ENCODE measurements at places on chromosomes 7 and 10. TPM values are rescaled to one million over a fixed set of nuclear protein-coding genes. Genes with fewer than 3 reads are reported as not detected.

The IDI2 gene
- total RNA-seq: not detected

The CYP17A1 gene
- total RNA-seq: not detected

The SPDYE5 gene
- 0.29 TPM for total RNA-seq

The ARHGAP19 gene
- 19.3 TPM for total RNA-seq

The WEE2 gene
- not detected for total RNA-seq

The NEUROG3 gene
- not detected for total RNA-seq

The OPALIN gene
- total RNA-seq: not detected

- no peak for DNase-seq
These were observed 252.7 kb upstream of the CSTF2T start for GRCh38 chr10:51952056-51952455.

- DNase-seq: no peak
These were observed 56.9 kb upstream of the TNS3 start for GRCh38 chr7:47638679-47639315.

DNA sequence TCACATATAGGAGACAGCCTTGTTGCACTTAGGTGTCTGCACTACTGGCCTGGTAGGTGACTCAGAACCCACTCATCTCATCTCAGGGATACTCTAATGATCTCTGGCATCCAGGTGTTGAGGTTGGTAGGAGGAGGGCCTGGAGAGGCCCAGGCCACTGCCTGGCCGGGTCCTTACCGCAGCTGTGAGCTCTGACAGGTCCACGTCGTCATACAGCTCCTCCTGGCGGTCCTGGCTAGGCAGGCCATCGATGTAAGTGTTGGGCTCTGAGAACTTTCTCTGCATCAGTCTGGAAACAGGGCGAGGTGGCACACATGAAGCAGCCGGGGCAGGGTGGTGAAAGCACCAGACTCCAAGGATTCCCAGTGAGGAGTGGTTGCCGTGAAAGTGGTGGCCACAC lies 62.1 kb downstream of the VWA2 start:
- no peak for DNase-seq

GRCh38 chr10:93072713-93073538 lies 767 bp upstream of the CYP26A1 start:
- no peak for DNase-seq

- DNase-seq: no peak
These were observed 24.6 kb upstream of the ASL start for GRCh38 chr7:66050990-66051448.

DNA sequence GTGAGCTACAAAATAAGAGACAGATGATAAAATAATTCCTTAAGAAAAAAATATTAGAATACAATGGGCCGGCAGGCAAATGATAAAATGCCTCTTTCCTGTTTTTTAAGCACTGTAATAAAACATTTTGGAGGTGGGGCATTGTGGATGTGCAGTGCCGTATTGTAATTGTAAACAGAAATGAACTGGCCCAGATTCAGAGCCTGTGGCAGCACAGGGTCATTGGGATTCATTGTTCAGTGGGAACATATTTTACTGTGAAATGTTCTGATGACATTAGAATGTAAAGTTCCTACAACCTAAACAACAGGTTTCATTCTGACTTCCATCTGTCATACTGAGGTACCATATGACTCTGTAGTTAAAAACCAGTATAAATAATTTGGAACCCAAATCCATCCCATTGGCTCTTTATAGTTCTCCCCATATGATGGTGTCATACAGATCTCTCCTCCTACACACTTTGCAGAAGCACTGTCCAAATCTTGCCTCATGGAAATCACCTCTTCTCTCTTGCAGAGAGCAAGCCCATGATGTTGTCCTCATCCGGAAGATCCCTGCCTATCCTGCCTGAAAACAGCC lies 264.6 kb downstream of the WDR37 start:
- DNase-seq: no peak

All from CD4-positive, alpha-beta memory T cell (primary cell).